ENCODE measurements at places on chromosomes 12 and 14. TPM values are rescaled to one million over a fixed set of nuclear protein-coding genes. Genes with fewer than 3 reads are reported as not detected.

Gene CCDC60
- polyA plus RNA-seq, result not detected

Gene RIMBP2
- 1.1 TPM for polyA plus RNA-seq

Gene GPR132
- polyA plus RNA-seq, result not detected

Gene KIF5A
- polyA plus RNA-seq, result 8.9 TPM

Gene CD4
- 0.02 TPM for polyA plus RNA-seq

Gene NGB
- polyA plus RNA-seq, result not detected

Gene REC8
- 23.2 TPM for polyA plus RNA-seq

Gene B3GNT4
- polyA plus RNA-seq, result 0.81 TPM

Gene LHX5
- not detected for polyA plus RNA-seq

DNA sequence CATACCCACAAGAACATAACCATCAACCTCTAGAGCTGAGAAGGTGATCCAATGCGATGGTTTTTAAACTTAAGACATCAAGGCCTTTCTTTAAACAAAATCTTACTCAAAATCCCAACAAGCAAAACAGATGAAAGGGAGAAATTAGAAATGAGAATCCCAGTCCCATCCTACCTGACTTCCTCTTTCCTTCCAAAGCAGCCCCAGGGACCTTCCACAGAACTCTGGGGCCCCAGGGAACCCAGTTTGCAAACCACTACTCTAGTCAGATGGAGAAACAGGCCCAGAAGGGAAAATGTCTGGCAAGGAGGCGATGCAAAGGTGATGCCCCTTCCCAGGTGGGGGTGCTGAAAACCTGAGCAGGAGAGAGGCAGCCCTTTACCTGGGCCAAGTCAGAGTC lies 29.0 kb upstream of the CMKLR1 start:
- H3K4me3 ChIP-seq, result no peak overlapping the region
- no peaks in the 10 kb centered on the region for H3K36me3 ChIP-seq
- no peaks in the 10 kb centered on the region for H3K27me3 ChIP-seq
- H3K27ac ChIP-seq, result peak overlapping the region; percentile 23
- DNase-seq, result no peak

DNA sequence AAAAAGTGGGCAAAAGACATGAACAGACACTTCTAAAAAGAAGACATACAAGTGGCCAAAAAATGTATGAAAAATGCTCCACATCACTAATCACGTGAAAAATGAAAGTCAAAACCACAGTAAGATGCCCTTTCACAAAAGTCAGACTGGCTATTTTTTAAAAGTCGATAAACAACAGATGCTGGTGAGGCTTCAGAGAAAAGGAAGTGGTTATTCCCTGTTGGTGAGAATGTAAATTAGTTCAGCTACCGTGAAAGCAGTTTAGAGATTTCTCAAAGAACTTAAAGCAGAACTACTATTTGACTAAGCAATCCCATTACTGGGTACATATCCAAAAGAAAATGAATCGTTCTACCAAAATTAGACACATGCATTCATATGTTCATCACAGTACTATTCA lies 237.0 kb downstream of the KIF21A start:
- H3K4me1 ChIP-seq, result no peaks in the 10 kb centered on the region
- no peaks in the 10 kb centered on the region for H3K36me3 ChIP-seq
- no peak overlapping the region for H3K4me3 ChIP-seq
- no peak overlapping the region for H3K27ac ChIP-seq
- H3K27me3 ChIP-seq, result no peaks in the 10 kb centered on the region

DNA sequence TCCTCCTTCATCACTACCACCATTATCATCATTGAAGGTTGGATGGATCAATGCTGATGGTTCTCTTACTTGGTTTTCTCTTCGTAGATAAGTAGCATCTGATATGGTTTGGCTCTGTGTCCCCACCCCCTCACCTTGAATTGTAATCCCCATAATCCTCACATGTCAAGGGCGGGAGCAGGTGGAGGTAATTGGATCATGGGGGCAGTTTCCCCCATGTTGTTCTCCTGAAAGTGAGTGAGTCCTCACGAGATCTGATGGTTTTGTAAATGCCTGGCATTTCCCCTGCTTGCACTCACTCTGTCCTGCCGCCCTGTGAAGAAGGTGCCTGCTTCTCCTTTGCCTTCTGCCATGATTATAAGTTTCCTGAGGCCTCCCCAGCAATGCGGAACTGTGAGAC lies 172.4 kb upstream of the PWP1 start:
- H3K27ac ChIP-seq, result no peak overlapping the region
- no peak for DNase-seq
- H3K4me3 ChIP-seq, result no peak overlapping the region
- peaks cover 4% of the 10 kb centered on the region for H3K4me1 ChIP-seq
- no peaks in the 10 kb centered on the region for H3K36me3 ChIP-seq
- H3K27me3 ChIP-seq, result no peaks in the 10 kb centered on the region

- H3K4me3 ChIP-seq, result no peak overlapping the region
- H3K36me3 ChIP-seq, result no peaks in the 10 kb centered on the region
- peaks cover 11% of the 10 kb centered on the region for H3K4me1 ChIP-seq
- peak; percentile 29 for DNase-seq
- peaks cover 22% of the 10 kb centered on the region for H3K27me3 ChIP-seq
Observed at GRCh38 chr14:52318826-52319645, 4.9 kb downstream of the PTGER2 start.

DNA sequence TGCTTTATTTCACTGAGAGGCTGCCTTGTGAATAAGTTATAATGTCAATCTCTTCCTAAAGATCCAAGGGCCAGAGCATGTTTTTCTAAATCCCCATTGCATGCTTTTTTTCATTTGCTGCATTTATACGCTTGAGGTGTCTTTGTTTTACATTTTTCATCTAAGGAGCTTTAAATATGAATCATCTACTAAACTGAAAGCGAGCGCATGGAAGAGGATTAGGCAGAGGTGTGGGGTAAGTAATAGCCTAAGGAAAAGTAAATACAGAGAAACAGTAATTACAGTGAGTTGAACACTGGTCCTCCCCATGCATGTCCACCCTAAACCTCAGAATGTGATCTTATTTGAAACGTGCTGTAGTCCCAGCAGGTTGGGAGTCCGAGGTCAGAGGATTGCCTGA lies 76.4 kb upstream of the METAP2 start:
- no peak overlapping the region for H3K27ac ChIP-seq
- no peak for DNase-seq
- no peaks in the 10 kb centered on the region for H3K4me1 ChIP-seq
- H3K36me3 ChIP-seq, result no peaks in the 10 kb centered on the region

- no peaks in the 10 kb centered on the region for H3K36me3 ChIP-seq
- H3K4me3 ChIP-seq, result no peak overlapping the region
- H3K27ac ChIP-seq, result no peak overlapping the region
- DNase-seq, result no peak
Observed at GRCh38 chr12:44077294-44077693, 241.4 kb downstream of the TMEM117 start.

GRCh38 chr14:24127673-24128072 lies 2.8 kb upstream of the FITM1 start:
- no peak overlapping the region for H3K4me3 ChIP-seq
- DNase-seq, result no peak
- peaks cover 8% of the 10 kb centered on the region for H3K4me1 ChIP-seq
- H3K27ac ChIP-seq, result no peak overlapping the region
- H3K27me3 ChIP-seq, result no peaks in the 10 kb centered on the region

DNA sequence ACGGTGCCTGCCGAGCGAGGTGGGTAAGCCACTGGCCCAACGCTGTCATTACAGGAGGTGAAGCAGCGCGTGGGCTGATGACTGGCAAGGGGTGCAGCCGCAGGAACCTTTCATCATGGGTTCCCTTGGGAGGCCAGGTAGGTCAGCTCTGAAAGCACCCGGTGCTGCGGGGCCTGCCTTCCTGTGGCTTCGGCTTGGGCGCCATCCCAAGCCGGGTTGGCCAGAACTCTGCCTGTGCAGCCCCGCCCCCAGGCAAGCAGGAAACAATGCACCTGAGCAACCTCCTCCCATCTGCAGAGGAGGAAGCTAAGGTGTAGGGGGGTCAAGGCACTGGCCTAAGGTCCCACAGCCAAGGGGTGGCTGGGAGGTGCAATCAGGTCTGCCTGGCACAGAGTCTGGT lies 20.0 kb upstream of the HHIPL1 start:
- no peak overlapping the region for H3K27ac ChIP-seq
- DNase-seq, result no peak
- no peaks in the 10 kb centered on the region for H3K27me3 ChIP-seq
- no peak overlapping the region for H3K4me3 ChIP-seq
- peaks cover 29% of the 10 kb centered on the region for H3K4me1 ChIP-seq
- no peaks in the 10 kb centered on the region for H3K36me3 ChIP-seq

DNA sequence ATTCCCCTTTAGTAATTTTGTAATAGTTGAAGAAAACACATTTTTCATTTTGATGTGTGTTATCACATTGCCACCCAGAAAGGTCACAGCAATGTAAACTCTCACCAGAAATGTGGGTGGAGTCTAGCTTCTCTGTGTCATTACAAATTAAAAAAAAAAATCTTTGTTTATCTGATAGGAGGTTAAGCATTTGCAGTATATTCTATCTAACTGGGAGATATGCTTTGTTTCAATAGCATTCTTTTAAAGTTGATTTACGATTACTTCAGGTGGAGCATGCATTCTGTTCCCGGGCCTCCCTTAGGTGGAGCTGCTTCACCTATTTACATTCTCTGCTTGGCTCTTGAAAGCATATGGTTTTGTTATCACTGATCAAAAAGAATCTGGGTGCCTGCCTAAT lies 7.8 kb downstream of the ADIPOR2 start:
- no peak overlapping the region for H3K27ac ChIP-seq
- no peak overlapping the region for H3K4me3 ChIP-seq
- H3K4me1 ChIP-seq, result no peaks in the 10 kb centered on the region
- peaks cover 19% of the 10 kb centered on the region for H3K36me3 ChIP-seq
- DNase-seq, result no peak

DNA sequence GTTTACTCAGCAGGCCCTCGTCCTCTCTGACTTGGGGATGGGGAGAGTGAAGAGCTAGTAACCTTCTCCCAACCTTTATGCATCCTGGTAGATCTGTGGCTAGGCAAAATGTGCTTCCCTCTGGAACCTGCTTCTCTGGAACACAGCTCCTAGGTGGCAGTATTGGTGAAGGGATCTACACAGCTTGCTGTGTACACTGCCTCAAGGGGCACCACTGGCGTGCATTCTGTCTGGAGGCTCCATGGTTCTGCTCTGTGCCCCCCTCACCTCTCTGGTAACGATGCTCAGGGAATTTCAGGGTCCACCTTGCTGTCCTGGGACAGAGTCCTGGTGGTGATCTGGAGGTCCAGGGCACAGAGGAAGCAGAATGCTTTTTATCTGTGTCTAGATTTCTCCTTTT lies 43.5 kb upstream of the KCNA5 start:
- H3K27me3 ChIP-seq, result peaks cover 5% of the 10 kb centered on the region
- H3K27ac ChIP-seq, result no peak overlapping the region
- no peak overlapping the region for H3K4me3 ChIP-seq
- no peaks in the 10 kb centered on the region for H3K4me1 ChIP-seq
- no peaks in the 10 kb centered on the region for H3K36me3 ChIP-seq

GRCh38 chr12:49260571-49261363 lies 4.1 kb upstream of the TUBA1C start:
- no peak overlapping the region for H3K4me3 ChIP-seq
- no peaks in the 10 kb centered on the region for H3K36me3 ChIP-seq
- H3K27ac ChIP-seq, result peak overlapping the region; percentile 78
- no peaks in the 10 kb centered on the region for H3K27me3 ChIP-seq
- H3K4me1 ChIP-seq, result peaks cover 21% of the 10 kb centered on the region

GRCh38 chr12:42683933-42684801 lies 94.6 kb upstream of the PRICKLE1 start:
- H3K4me1 ChIP-seq, result no peaks in the 10 kb centered on the region
- H3K27ac ChIP-seq, result no peak overlapping the region
- no peaks in the 10 kb centered on the region for H3K36me3 ChIP-seq
- no peak overlapping the region for H3K4me3 ChIP-seq

DNA sequence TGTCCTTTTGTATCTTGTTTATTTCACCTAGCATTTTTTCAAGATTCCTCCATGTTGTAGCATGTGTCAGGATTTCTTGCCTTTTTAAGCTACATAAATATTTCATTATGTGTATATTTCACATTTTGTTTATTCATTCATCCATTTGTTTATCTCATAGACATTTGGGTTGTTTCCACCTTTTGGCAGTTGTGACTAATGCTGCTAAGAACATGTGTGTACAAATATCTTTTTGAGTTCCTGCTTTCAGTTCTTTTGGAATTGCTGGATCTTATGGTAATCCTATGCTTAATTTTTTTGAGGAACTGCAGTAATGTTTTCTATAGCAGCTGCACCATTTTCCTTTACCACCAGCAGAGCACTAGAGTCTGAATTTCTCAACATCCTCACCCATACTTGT lies 62.4 kb downstream of the SCN8A start:
- no peaks in the 10 kb centered on the region for H3K4me1 ChIP-seq
- H3K27ac ChIP-seq, result no peak overlapping the region
- H3K27me3 ChIP-seq, result no peaks in the 10 kb centered on the region

Data from SK-N-SH (cell line).